ENCODE measurements at places on chromosomes 12 and 14.

- no peak for DNase-seq
Observed at GRCh38 chr12:132784580-132784979, 22.9 kb upstream of the ANKLE2 start.

GRCh38 chr12:57541001-57541400 is 6.0 kb downstream of the DCTN2 start:
- DNase-seq = no peak

- no peak for DNase-seq
Observed at GRCh38 chr12:64884728-64885127, 60.3 kb downstream of the TBC1D30 start.

DNA sequence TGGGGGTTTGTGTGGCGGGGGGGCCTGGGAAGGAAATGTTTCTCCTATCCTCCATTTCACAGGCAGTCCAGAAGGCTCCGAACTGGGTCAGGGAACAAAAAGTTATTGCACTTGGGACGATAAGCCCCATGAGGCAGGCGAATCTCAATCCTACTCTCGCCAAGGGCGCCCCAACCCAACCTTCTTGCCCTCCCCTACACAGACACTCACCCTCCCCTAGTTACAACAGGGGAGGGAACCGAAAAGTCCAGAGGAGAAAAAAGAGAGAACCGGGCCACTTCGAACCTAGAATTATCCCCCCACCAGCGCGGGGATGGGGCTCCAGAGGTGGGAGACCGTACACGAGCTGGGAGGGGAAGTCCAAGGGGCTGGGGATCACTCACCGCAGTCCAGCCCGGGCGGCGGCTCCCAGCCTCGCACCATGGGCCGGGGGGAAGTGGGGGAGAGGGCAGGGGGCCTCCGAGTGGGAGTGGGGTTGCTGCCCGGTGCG is 357 bp downstream of the HOMEZ start:
- DNase-seq = peak; percentile 15

DNA sequence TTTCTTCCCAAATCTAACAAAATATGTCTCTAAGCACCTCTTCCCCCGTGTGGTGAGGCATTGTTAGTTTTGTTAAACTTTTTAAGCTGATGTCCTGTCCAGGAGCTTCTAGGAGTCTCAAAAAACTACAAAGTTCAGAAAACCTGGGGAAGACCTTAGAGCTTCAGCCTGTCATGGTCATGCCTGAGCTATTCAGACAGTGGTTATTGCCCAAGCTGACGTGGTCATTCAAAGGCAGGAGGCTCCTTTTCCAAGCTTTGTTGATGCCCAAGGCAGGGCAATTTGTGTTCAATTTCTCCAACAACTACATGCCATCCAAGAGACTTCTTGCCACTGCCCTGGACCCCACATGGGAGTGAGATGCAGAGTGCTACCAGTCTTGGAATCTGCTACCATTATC is 5.8 kb upstream of the LYZ start:
- no peak for DNase-seq

DNA sequence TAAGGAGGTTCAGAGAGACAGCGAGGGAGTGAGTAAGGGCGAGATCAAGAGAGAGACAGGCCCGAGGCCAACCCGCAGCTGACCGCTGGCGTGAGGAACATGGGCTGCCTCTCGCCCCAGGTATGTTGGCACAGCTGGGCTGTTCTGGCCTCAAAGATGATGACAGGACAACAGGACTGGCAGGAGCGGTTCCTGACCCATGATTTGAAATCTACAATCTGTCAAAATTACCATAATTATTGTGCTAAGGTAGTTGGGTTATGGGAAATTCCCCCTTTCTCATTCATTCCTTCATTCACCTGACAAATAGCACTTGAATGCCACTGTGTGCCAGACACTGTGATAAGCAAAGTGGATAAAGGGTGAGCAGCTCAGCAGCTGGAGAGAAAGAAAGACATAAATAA is 5.1 kb upstream of the ENDOU start:
- DNase-seq = no peak

DNA sequence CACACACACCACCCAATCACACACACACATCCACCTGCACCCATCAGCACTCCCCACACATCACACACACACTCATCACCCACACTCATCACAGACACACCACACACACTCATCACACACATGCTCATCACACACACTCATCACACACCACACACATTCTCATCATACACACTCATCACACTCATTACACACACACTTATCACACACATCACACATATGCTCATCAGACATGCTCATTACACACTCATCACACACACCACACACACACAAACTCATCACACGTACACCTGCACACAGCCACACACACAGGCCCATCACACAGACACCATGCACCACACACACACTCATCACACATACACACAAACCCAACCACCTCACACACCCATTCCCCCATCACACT is 107.5 kb upstream of the C14orf180 start:
- DNase-seq = no peak

GRCh38 chr14:25461780-25462179 is 411.8 kb upstream of the STXBP6 start:
- DNase-seq = no peak

- DNase-seq = no peak
Observed at GRCh38 chr12:78036874-78037273, 206.2 kb downstream of the NAV3 start.

DNA sequence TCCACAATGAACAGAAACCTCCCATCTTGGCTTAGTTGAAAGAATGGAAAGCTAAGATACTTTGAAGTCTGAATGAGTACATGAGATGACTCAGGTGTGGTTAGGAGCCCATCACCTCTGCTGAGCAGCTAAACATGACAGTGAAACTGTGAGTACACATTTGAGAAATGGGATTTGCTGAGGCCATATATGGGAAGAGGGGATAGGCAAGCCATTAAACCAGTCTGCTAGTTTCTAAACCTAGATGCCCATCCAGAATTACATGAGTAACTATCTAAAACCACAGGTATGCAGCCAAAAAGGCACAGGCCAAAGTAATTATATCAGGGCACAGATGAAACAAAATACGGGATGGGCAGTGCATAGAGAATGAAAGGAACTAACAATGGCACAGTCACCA is 41.2 kb downstream of the NKX2-1 start:
- no peak for DNase-seq

DNA sequence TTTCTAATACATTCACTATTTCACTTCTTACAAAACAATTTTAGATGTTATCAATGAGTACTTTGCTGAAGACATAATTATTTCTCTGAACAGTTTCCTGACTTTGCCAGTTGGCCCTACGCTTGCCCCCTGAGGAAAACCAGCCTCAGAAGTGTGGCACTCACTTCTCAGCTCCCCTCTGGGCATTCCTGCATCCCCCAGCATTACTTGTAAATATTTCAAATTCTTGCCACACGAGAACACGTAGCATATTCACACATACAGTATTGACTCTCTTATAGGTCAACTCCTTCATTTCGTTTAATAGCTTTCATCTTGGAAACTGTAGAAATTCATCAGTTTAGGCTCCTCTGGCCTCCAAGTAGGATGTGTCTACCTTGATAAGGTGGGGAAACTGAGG is 65.2 kb downstream of the OTX2 start:
- no peak for DNase-seq

- no peak for DNase-seq
Observed at GRCh38 chr14:34684578-34684977, 29.8 kb downstream of the CFL2 start.

DNA sequence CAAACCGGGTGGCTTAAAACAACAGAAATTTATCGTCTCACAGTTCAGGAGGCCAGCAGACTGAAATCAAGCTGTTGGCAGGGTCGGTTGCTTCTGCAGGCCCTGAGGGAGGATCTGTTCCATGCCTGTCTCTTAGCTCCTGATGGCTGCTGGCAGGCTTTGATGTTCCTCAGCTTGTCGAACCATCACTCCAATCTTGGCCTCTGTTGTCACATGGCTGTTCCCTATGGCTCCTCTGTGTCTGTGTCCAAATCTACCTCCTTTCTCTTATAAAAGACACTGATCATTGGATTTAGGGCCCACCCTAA is 14.0 kb downstream of the NFATC4 start:
- DNase-seq = no peak

- DNase-seq = no peak
Observed at GRCh38 chr12:29879606-29880308, 96.0 kb upstream of the TMTC1 start.

GRCh38 chr12:6751767-6752166 is 1.2 kb downstream of the MLF2 start:
- no peak for DNase-seq

DNA sequence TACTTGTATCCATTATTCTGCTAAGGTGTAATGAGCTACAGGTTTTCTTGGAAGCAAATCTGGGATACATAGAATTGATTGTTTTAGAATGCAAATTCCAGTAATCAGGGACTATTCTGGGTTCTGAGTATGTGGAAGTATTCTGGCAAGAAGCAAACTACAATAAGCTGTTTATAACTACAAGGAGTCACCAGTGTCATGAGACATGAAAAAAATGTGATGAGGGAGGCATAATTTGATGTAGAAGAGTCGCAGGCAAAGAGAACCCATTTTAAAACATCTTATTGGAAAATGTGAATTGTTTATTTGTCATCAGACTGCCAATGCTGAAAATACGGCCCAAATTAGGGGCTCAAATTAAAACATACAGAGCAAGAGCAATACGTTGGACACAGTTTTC is 321.8 kb upstream of the E2F7 start:
- DNase-seq = no peak

- DNase-seq = no peak
Observed at GRCh38 chr12:123891516-123892179, 81.0 kb downstream of the CCDC92 start.

- no peak for DNase-seq
Observed at GRCh38 chr14:31154956-31155355, 52.6 kb downstream of the HECTD1 start.

DNA sequence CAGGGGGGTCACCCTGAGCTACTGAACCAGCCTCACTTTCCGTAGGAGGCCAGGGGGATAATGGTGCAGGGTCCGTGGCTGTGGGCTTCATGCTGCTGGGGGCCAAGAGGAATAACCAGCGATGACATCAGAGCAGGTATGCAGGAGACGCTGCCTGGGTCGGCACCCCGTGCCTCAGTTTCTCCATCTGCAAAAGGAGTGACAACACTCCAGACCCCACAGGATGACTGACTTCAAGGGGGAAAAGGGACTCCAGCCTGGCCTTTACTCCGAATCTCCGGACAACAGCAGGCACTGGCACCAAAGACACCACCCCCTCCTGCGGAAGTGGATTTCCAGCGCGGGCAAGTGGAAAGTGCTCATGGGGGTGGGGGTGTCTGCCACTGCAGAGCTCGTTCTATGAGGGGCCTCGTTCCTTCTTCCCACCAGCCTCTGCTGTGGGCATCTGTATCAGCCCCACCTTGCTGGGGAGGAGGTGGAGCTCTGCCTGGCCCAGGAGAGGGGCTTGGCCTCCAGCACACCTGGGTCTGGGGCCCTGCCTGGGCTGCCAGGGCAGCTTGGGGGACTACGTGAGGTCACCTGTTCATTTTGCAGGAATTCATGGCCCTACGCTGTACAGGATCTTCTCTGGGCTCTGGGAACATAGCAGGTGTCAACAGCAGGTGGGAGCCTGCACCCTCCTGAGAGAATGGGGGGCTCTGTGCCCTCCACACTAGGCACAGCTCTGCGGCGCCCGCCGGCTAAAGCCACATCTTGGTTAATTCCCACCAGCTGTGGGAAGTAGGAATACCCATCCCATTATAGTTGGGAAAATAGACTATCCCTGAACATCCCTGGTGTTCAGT is 216.6 kb upstream of the C14orf180 start:
- DNase-seq = no peak

- DNase-seq = no peak
Observed at GRCh38 chr14:97155320-97155719, 358.1 kb downstream of the VRK1 start.

DNA sequence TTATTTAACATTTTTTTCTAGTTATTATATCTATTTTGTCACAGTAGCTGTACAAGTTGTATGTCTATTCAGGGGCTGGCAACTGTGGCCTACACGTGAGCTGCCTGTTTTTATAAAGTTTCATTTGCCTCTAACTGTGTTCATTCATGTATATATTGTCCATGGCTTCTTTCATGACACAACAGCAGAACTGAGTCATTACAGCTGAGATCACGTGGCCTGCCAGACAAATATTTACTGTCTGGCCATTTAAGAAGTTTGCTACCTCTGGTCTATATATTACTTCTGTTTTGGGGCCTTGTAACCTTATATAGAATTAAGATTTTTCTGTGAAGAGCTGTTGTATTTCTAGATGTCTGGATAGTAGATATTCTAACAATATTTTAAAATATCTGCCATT is 37.9 kb downstream of the KIAA0586 start:
- no peak for DNase-seq

- no peak for DNase-seq
Observed at GRCh38 chr14:75881994-75882393, 99.8 kb downstream of the TGFB3 start.

DNA sequence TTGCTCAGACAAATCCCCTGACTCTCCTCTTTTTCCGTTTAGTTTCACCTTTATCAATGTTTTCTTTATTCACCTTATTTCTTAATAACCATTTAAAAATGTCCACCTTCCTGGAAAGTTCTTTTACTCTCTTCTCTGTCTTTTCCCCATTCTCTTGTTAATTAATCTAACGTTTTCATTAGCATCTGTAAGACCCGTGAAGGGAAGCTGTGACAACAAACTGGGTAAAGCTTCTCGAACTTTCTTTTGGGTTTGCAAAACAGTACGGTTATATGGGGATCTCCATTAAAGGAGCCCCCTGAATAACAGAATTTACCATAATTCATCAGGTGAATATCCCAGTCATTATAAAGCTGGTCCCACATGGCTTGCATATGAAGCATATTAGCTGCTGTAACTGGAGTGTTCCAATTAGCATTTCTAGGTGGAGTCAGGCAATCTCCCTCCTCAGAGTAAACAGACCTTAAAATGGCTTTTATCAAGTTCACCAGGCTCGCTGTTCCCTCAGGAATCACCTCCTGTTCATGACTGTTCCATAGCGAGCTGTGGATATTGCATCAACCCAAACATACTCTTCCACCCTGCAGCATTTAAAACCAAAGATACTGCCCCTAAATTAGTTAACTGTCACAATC is 42.4 kb downstream of the TMEM30B start:
- DNase-seq = no peak

DNA sequence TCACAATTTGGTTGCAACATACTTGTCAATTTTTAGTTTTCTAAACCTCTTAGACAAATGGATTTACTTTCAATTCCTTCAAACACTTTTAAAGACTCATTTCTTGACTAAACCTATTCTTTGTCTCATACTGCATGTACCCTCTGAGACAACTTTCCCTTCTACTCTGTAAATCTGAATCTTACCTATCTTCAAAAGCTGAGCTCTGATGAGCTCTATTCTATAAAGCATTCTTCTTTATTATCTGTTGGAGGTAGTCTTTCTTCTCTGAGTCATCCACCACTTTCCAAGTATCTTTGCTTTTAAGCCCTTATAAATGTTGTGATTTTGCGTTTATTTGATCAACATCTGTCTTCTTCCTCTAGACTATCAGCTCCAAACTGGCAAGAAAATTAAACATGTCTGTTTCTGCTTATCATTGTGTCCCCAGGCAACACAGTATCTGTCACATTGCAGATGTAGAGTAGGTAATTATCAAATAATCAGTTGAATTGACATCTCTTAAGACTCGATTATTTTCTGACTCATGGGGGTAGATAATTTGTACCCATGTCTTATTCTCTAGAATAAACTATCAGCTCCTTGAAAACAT is 265.6 kb upstream of the FAR2 start:
- DNase-seq = no peak

Data from stimulated activated CD4-positive, alpha-beta T cell treated with anti-CD3 and anti-CD28 coated beads, Interleukin-1b, Interleukin-23, amount 100 ng/mL, for 4 hours (primary cell).